ENCODE measurements at places on chromosomes 12 and 14. TPM values are rescaled to one million over a fixed set of nuclear protein-coding genes. Genes with fewer than 3 reads are reported as not detected.

Gene OR6C2
- total RNA-seq, result not detected

Gene PKP2
- total RNA-seq, result 4.6 TPM

Gene GPATCH2L
- 38.1 TPM for total RNA-seq

Gene GPR84
- not detected for total RNA-seq

Gene C12orf43
- total RNA-seq, result 35.8 TPM

Gene ACRBP
- not detected for total RNA-seq

Gene KRT2
- not detected for total RNA-seq

Gene TRAF3
- total RNA-seq, result 21.4 TPM

Gene JAG2
- total RNA-seq, result 0.48 TPM

Gene GPD1
- 0.27 TPM for total RNA-seq

Gene OAS2
- 2.2 TPM for total RNA-seq
